ENCODE measurements at places on chromosomes 5 and 9.

GRCh38 chr9:16540743-16541613 lies 329.5 kb downstream of the BNC2 start:
- DNase-seq, result no peak

- peak; percentile 70 for DNase-seq
Observed at GRCh38 chr5:73201547-73202513, 28.8 kb downstream of the TMEM174 start.

DNA sequence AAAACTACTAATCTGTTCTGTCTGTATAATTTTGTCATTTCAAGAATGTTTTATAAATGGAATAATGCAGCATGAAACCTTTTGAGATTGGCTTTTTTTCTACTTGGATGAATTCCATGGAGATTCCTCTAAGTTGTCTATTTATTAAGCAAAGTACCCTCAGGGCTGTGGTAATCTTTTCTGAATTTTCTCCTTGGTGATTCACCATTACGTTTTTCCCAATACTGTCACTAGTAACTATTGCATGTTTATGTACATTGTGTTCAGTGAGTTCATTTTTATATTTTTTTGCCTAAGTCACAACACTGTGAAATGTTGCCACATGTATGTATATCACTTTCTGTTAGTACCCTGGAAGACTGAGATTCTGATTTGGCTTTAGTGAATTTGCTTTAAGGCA lies 177.0 kb upstream of the GRIN3A start:
- no peak for DNase-seq

DNA sequence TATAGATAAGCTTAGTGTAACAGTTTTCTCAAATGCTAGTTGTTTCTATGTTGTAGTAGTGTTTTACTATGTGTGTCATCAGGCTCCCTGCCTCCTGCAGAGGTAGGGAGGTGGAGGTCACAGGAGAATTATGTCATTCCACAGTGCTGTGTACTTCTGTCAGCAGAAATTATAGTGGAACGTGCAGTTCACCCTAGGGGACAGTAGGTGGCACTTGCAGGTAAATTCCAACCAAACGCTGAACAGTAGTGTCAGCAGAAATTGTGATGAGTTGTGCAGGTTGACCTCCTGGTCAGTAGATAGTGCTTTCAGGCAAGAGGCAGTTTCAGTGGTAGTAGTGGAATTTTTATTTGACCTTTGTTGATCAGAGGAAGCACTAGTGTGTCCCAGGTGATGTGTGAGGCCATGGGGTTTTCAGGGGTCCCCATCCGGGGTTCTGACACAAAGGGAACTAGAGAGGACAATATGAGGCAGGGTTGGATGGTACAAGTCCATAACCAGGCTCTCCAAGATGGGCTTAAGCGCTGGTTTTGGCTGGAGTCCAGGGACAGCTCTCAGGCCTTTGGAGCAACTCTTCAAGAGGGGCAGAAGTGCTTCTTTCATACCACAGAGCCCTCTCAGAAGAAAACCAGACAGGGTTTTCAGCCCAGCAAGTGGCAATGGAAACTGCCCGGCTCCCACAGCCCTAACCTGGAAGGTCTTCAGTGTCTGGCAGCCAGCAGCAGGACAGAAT lies 402.9 kb downstream of the CYLC2 start:
- peak; percentile 12 for DNase-seq

- DNase-seq, result no peak
Observed at GRCh38 chr9:13806714-13807113, 507.2 kb downstream of the NFIB start.

DNA sequence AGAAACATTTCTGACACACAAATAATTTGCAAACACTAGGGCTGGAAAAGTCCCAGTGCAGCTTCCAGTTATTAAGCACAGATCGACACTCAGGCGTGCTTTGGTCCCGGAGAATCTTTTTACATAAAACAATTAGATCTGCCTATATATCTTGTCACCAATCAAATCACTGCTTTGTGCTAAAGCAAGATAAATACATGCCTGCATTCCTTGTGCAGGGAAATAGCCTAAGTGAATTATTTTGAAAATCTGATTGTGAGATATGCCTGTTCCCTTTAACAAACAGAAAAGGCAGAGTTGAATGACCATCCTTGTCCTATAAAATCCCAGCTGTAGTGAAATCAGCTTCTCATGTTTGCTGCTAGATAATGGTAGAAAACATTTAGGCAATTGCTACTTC lies 604.4 kb downstream of the CCDC171 start:
- no peak for DNase-seq

Data from stimulated activated CD4-positive, alpha-beta T cell treated with anti-CD3 and anti-CD28 coated beads, Interleukin-4, amount 100 ng/mL, for 48 hours (primary cell).